AG04450 (cell line): ENCODE measurements at places on chromosomes 5 and 9.

DNA sequence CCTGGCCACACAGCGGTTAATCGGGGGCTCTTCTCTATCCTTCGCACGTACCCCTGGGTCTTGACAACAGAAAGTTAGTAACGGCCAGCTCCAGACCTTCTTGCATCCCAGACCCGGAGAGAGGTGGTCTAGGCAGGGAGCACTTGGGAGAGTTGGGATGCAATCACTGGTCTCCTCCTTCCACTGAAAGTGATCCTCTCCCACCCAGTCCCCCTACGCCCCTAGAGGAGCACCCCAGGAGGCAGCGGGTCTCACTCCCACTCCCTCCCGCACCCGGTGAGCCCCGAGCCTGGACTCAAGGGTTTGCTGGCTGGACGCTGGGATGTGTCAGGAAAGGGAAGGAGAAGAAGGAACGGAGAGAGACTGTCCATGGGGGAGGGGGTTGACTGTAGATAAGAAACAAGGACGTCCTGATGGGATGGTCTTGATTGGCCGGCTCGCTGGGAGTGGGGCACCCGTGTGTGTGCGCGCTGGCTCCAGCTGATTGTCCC, 2.0 kb downstream of the RORB start:
- DNase-seq, result no peak

- DNase-seq, result no peak
Measured at GRCh38 chr5:173941758-173942401, 47.1 kb upstream of the C5orf47 start.

DNA sequence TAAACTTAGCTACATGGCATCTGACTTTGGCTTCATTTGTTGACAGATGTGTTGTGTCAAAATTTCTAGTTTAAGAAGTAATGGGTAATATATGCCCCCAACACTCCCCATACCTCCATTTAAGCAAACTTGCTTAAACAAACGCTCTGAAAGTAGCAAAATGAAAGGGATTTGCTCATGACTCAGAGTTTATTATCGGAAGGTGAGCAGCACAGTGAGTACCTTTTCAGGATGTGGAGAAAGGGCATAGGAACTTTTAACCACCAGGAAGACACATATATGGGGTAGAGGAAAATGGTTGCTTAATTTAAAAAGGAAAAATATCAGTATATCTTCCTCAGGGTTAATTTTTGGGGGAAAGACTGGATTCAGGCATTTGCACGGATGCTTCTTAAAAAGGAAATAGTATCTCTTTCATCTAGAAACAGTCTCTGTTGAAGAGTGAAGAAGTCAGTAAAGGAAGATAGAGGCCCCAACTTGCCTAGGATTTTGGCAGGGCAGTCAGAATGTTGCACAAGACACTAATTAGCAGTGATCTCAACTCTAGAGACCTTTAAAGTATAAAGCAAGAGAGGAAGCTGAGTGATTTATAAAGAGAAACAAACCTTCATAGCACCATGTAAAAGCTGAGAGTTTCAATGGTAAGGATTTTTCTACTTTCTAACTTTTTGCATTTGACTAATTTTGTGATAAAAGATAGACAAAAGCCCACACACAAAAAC, 155.1 kb downstream of the TRIO start:
- no peak for DNase-seq

- DNase-seq, result no peak
Measured at GRCh38 chr5:77952636-77953212, 176.6 kb upstream of the TBCA start.

- no peak for DNase-seq
Measured at GRCh38 chr9:135070198-135070951, 17.1 kb upstream of the OLFM1 start.

- no peak for DNase-seq
Measured at GRCh38 chr5:67998709-67999261, 216.8 kb upstream of the PIK3R1 start.

GRCh38 chr5:137778772-137779564, 24.8 kb upstream of the HNRNPA0 start:
- no peak for DNase-seq

GRCh38 chr5:77984587-77984986, 208.4 kb upstream of the TBCA start:
- no peak for DNase-seq

- DNase-seq, result no peak
Measured at GRCh38 chr5:11700391-11700790, 203.9 kb downstream of the CTNND2 start.

DNA sequence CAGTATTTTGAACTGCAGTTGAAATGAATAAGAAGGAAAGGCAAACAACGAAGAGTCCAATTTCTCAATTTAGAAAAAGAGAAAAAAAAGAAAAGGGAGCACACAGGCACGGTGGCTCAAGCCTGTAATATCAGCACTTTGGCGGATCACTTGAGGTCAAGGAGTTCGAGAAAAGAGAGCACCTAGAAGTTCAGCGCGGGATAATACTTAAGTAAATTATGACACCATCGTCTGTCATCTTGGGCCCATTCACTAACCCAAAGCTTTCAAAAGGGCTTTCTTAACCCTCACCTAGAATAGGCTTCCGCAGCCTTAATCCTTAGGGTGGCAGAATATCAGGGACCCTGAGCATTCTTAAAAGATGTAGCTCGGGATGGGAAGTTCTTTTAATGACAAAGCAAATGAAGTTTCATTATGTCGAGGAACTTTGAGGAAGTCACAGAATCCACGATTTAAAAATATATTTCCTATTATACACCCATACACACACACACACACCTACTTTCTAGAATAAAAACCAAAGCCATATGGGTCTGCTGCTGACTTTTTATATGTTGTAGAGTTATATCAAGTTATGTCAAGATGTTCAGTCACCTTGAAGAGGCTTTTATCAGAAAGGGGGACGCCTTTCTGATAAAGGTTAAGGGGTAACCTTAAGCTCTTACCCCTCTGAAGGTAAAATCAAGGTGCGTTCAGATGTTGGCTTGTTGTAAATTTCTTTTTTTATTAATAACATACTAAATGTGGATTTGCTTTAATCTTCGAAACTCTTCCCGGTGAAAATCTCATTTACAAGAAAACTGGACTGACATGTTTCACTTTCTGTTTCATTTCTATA, 602 bp upstream of the CD274 start:
- no peak for DNase-seq
